Stimulated activated CD8-positive, alpha-beta memory T cell treated with anti-CD3 and anti-CD28 coated beads, Interleukin-7, amount 100 ng/mL, for 1 hour (primary cell): ENCODE measurements at places on chromosomes 5 and 9.

GRCh38 chr5:64925123-64925522 lies 156.4 kb downstream of the CWC27 start:
- DNase-seq, result no peak

- no peak for DNase-seq
These were observed 10.3 kb upstream of the ANKHD1 start for GRCh38 chr5:140391312-140391711.

DNA sequence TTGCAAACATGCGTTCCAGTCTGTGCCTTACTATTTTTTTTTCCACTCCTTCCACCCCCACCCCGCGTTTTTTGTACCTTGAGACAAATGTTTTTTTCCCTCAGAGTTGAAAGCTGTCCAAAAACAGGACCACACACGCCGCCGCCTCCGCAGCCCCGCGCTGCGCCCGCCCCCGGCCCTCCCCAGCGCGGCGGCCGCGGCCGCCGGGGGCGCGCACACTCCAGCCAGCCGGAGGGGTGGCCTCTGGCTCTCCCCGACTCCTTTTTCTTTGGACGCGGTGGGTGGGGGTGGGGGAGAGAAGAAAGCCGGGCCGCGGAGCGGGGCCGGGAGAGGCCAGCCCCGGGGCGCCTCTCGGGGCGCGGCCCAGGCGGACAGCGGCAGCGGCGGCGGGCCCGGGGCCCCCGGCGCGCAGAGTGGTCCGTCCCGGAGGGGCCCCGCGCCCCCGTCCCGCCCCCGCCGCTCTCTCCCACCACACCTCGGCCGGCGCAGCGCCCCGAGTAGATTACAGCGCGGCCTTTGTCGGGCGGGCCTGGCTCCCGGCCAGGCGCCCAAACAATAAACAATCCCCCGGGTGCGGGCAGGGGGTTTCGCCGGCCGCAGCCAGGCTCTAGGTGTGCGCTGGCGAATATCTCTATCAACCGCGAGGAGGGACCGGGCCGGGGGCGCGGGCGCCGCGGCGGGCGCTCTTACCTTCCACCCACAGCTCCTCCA lies 10.9 kb downstream of the PTCH1 start:
- DNase-seq, result no peak

- no peak for DNase-seq
These were observed 16.4 kb downstream of the C5orf63 start for GRCh38 chr5:127056896-127057295.

DNA sequence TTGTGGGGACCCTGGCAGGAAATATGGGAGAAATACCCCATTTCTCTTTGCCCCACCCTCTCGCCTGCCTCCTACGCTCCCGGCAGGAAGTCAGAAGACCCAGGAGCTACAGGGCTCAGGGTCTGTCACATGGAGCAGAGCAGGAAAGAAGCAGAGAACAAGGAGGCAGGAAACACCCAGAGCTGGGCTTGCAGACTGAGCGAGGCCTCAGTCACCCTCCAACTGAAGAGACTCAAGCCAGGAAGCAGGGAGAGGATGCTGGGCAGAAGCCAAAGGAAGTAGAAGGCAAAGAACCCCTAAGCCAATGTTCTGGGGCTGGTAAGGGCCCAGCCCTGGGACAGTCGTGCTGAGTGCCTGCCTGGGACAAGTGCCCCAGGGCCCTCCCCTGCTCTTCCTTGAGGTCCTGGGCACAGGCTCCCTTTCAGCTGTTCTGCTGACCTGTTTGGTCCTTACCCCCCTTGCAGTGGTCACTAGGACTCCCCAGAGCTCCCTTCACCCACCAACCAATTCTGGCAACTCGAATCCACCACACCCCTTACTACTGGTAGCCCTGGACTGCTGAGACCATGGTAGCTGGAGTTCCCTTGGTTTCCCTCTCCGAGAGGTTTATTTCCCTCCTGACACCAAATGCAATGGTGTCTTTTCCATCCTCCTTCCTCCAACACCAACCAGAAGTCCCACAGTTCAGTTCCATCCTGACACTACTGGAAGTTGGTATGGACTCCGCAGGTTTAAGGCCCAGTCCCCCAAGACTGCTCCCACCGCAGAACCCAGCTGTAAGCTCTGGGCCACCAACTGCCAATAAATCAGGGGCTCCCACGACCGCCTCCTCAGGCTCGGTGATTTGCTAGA lies 157.5 kb downstream of the COL23A1 start:
- no peak for DNase-seq

DNA sequence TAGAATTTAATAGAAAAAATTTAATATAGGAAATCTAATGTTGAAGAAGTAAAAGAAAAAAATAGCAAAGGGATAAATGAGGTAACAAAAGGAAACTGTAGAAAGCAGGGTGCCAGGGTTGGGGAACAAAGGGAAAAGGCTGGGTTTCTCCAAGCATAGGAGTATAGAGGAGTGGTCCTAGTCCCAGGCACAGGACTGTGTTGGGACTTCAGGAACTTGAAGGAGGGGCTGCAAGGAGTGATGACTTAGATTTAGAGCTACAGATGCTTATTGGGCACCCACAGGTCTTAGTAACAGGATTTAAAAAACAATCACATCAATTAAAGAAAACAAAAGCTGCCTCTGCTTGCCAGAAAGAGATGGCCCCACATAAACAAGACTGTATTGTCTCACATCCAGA lies 396.5 kb upstream of the TNC start:
- no peak for DNase-seq

DNA sequence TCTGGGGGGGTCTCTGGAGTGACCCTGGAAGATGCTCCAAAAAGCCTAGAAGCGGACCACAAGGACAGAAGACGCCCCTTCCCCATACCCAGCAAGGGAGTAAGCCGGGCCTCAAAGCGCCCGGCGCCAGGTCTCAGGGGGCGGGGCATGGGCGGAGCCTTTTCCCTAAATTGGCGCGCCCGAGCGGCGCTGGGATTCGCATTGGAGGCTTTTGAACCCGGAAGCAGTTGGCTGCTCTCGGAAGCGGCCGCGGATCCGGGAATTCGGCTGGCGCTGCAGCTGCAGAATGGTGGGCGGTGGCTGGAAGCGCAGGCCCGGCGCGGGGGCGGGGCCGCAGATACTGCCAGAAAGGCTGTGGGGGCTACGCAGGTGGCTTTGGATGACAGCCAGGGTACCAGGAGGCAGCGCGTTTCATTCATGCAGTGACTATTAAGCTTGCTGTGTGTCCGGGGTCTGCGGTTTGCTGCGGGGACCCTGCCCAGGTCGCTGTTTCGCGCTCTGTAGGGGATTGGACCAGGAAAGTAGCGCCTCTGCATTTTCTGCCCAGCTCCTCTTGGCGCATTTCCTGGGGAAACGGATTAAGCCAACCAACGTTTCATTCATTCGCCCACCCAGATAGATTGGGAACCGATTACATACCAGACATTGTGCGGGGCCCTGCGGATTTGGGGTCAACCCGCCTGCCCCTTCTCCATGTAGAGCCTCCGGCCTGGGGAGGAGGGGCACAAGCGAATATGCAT lies 83.0 kb upstream of the FREM1 start:
- DNase-seq, result no peak

GRCh38 chr9:74946686-74947085 lies 6.0 kb downstream of the C9orf40 start:
- no peak for DNase-seq

DNA sequence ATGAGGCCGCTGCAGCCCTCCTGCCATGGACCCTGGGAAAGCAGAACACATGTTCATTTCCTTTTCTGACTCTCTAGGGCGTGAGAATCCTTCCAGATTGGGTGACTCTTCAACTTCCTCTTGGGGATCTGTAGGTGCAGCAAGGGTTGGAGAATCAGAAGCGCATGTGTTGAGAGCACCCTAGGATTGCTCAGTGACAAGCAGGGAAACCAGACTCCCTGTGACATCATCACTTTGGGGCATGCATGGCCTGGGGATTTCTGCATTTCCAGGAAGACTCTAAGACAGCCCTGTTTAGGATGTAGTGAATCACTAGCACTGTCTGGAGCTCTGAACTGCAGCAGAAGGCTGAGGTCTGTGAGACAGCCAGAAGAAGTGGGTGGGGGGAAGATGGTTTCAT lies 15.1 kb upstream of the LCP2 start:
- no peak for DNase-seq

GRCh38 chr5:178419196-178419595 lies 171.0 kb downstream of the COL23A1 start:
- DNase-seq, result no peak

- no peak for DNase-seq
These were observed 126.9 kb upstream of the ATP10B start for GRCh38 chr5:160978944-160979343.

DNA sequence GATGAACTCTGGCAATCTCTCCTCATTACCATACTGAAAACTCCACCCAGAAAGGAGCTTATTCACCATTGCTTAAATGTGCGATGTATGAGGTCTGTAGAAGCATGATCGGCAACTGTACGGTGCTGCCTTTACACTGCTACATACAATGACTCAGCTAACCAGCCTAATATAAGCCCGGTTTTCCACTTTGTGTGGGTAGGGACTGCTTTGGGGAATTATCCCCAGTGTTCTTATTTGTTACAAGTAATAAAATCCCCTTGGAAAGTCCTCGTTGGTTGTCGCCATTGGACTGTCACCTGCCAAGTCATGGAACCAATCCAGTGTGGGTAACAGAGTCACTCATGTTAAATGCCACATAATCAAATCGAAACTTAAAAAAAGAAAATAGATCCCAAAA lies 23.5 kb upstream of the TENT2 start:
- no peak for DNase-seq

GRCh38 chr9:136471802-136472487 lies 10.9 kb downstream of the SEC16A start:
- DNase-seq, result no peak

DNA sequence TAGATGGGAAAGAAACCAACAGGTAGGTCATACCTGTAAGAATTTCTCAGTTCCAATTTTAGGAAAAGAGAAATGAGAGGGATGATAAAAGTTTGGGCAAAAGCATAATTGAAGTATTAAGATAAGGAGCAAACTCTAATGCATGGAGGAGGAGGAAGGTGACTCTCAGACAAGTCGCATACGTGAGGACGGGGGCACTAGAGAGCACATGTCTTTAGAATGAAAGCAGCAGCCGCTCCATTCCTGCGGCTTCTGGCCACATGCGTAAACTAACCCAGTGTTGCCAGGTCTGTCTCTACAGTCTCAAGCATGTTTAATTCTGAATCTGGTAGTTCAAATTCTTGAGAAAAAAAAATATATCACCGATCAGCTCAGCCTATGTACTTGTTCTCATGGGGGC lies 371.5 kb upstream of the SLC30A5 start:
- no peak for DNase-seq

DNA sequence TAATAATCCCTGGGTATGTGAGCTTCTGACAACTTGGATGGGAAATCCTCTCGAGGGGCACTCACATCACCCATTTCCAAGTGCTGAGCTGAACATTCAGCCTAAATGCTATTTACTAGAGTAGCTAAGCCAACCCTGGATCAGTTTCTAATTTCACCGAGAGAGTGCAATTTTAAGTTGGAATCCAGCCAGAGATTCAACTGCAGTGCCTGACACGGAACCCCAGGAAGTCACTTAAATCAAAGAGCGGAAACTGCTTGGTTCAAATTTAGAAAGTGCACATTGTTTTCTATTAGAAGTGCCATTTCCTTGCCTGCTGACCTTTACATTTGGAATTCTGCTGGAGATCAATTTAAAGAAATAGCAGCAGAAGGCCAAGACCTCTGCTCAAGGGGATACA lies 8.8 kb downstream of the SPRY4 start:
- no peak for DNase-seq

GRCh38 chr5:1732238-1732941 lies 67.2 kb downstream of the MRPL36 start:
- no peak for DNase-seq

DNA sequence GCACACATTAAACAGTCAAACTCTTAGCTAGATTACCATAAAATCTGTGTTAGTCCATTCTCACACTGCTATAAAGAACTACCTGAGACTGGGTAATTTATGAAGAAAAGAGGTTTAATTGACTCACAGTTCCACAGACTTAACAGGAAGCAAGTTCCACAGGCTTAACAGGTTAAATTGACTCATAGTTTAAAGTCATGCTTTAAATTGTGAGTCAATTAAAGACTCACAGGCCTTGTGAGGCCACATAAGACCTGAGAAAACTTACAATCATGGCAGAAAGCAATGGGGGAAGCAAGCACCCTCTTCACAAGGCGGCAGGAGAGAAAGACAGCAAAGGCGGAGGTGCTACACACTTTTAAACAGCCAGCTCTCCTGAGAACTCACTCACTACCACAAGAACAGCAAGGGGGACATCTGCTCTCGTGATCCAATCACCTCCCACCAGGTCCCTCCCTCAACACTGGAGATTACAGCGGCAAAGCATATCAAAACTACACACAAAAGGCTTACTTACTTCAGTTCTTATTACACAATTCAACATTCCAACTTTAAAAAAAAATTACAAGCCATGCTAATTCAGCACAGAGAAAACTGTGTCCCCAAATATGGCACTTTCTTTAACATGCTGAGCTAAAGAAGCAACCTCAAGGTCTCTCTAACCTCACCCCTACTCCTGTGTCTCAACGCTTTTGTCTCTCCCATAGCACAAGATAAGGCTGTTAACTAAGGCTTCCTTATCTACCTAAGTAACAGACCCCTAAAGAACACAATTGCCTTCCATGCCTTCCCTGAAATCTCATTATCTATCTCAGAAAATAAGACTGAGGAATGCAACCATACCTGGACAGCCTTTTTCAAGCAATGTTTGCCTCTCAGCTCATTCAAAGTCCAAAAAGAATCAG lies 805.1 kb downstream of the NR2F1-AS1 start:
- no peak for DNase-seq
